ENCODE measurements at places on chromosomes 11 and 22.

DNA sequence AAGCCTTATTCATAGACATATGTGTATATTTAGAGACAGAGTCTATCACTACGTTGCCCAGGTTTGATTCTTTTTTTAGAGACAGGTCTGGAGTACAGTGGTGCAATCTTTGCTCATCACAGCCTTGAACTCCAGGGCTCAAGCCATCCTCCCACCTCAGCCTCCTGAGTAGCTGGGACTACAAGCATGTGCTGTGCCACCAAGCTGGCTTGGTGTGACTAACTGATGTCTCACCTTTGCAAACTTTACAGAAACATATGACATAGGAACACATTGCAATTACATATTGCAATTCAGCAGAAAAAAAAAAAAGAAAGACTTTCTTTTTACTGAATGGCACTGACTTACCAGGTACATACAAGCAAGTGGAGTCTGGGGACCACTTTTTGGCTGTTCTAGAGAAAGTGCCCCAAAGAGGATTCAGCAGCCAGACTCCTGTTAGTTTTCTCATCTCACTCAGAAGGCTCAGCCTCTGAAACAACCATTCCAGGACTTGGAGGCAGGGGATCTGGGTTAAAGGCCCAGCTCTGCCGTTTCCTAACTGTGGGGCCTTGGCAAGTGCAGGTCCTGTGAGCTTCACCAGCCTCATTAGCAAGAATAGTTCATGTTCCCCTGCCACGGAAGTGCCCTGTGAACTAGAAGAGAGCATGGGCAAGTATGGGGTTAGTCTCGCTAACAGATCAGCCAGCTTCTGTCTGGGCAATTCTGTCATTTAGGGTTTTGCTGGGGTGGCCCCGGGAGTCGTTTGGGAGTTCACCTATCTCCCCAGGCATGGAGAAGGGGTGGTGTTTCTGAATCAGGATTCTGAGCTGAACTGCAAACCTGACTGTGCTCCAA lies 11.3 kb upstream of the NFAM1 start:
- no peak for DNase-seq

- DNase-seq = no peak
Observed at GRCh38 chr22:47850644-47851151, 1088.2 kb downstream of the TBC1D22A start.

- no peak for DNase-seq
Observed at GRCh38 chr22:42700901-42701300, 19.8 kb downstream of the A4GALT start.

GRCh38 chr22:33476716-33477115 lies 418.5 kb upstream of the SYN3 start:
- no peak for DNase-seq

DNA sequence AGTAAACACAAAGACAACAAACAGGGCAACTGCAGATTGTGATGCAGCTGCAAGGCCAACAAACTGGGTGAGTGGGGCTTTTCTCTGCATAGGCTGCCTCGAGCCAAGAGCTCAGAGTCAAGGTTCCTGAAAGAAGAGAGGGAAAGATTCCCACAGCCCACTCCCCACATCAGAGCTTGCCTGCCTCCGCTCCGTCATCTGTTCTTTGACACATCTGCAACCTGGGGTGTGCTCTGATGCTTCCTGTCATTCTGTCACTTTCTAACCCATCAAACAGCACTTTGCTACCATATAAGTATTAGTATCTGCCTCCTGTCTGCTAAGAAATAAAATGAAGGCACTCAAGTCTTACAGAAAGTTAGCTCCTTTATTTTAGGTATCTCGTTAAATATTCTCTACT lies 46.9 kb downstream of the C22orf31 start:
- no peak for DNase-seq

DNA sequence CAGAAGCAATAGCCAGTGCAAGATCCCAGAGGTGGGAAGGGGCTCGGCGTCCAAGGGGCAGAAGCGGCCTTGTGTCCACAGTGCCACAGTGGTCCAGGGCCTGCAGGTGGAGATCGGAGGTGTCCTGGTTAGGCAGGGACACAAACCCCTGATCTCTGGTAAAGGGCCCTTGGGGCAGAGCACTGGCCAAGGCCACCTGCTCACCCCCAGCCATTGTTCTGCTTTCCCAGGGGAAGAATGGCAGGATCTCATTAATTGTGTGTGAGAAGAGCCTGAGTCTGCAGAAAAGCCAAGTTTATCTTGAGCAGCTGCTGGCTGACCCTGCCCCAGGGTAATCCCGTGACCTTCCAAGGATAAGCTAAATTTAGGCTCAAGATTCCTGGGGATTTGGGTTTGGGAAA lies 3.1 kb upstream of the CLDN5 start:
- DNase-seq = no peak

- DNase-seq = no peak
Observed at GRCh38 chr11:56876621-56877275, 112.0 kb upstream of the OR5AK2 start.

DNA sequence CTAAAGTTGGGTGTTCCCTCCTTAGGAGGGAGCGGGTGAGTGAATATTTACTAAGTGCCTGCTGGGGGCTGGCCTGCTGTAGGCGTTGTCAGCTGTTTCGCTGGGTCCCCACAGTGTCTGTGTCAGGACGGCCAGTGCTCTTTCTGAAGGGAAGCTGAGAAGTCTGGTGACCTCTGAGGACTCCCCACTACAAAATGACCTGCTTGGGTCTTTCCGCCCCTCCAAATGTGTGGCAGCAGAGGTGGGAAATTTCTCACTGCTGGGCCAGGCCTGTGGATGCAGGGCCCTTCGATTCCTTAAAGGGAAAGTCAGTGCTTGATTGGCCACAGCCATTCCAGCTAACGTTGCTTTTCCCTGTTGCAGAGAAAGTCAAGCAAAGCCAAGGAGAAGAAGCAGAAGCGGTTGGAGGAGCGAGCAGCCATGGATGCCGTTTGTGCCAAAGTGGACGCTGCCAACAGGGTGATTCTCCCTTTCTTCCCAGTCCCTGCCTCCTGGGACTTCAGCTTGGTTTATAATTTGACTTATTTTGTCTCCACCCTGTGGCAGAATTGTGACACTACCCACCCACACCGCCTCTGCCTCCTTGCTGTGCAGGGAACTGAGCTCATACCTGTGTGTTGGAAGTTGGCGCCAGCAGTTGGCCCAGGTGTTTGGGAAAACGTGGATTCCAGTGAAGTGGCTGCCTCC lies 6.8 kb downstream of the NAA40 start:
- peak; percentile 68 for DNase-seq

DNA sequence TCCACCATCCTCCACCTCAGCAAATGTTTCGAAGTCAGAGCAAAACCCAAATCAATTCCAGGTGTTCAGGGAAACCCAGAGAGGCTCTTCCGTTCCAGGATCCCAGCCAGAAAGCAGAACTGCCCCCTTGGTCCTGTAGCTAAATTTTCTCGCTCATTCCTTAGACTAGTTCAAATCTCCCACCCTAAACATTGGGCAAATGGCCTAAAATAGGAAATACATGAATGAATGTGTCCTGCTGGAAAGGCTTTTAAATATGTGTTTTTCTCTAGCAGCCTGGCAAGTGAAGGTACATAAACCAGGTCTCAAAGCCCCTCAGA lies 89.6 kb downstream of the ETS1 start:
- DNase-seq = no peak

DNA sequence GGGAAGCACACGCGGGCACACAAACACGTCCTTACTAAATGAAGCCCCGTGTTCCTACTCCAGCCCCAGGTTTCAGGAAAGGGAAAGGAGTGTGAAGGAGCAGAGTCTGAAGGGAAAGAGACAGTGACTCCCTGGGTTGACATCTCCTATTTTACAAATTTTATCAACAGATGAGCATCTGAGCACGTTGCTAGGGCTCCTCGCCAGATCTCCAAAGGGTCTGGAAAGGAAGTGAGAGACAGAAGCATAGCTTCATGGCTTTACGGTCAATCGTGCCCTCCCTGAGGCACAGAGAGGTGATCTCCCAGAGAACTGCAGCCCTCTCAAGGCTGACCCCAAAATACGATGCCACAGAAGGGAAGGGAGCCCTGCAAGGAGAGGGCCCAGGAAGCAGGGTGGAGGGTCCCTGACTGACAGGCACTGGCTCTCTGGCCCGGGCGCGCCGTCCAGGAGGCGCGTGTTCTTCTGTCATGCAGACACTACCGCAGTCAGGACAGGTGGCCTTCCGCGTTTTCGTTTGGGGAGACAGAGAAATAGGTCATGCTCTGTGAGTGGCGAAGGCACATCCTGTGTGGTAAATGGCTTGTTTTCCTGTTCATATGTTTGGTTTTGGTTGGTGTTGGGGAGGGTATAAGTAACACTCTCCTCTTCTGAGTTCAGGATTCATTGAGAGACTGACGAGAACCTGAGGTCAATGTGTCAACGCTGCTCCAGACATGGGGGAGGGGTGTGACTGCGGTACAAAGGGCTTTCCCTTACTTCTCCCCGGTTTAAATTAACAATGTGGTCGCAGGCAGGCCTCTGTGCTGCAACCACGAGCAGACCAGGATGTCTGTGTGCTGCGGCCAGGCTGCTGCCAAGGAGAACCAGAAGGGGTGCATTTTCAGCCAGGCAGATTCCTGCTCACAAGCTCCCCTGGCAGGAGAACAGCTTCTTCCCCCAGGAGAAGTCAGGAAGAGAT lies 813.3 kb downstream of the OPCML start:
- DNase-seq = no peak

DNA sequence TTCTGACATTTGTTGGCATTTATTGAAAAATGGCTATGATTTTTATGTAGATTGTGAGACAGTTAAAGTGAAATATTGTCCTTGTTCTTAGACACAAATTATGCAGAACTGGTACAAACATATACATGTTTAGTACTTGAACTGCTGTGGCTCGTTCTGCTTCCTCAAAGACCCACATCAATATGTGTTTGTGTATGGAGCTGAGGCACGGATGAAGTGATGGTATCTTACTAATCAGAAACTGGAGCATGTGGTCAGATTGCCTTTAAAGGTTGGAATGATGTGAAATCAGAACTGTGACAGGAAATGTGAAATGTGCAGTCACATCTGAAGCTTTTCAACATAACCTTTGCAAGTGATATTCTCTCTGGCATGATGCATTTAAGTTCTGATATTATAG lies 130.4 kb downstream of the NAV2 start:
- DNase-seq = no peak

DNA sequence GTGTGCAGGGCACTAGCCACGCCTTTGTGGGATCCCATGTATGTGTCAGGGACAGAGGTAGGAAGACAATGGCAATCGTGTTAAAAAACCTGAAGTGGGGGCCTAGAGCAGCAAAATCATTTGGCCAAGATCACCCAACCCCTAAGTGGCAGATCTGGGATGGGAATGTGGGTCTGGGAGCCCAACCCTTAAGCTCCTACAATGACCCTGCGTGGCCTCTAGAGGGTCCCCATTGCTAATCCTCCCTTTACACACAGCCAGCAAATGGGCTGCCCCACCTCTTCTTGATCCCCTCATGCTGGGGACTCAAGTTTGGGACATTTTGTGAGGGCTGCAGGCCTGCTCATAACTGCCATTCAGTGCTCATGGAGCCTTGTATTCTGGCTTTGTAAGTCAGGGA lies 73.2 kb upstream of the SUSD2 start:
- DNase-seq = peak; percentile 37

- no peak for DNase-seq
Observed at GRCh38 chr11:12525466-12526055, 148.2 kb downstream of the PARVA start.

DNA sequence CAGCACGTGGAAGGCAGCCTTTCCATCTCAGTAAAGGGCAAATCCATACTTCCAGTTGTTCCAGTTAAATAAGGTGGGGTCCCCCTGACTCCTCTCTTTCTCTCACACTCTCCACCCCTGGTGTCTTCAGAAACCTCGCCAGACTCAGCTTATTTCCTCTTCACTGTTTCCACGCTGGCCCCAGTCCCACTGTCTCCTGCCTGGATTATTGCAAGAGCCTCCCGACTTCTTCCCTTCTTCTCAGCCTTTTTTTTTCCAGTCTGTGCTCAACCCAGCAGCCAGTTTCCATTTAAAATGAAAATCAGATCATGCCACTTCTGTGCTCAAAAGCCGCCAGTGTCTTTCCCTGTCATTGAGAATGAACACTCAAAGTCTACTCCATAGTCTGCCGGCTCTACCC lies 131.4 kb downstream of the PKNOX2 start:
- DNase-seq = no peak

DNA sequence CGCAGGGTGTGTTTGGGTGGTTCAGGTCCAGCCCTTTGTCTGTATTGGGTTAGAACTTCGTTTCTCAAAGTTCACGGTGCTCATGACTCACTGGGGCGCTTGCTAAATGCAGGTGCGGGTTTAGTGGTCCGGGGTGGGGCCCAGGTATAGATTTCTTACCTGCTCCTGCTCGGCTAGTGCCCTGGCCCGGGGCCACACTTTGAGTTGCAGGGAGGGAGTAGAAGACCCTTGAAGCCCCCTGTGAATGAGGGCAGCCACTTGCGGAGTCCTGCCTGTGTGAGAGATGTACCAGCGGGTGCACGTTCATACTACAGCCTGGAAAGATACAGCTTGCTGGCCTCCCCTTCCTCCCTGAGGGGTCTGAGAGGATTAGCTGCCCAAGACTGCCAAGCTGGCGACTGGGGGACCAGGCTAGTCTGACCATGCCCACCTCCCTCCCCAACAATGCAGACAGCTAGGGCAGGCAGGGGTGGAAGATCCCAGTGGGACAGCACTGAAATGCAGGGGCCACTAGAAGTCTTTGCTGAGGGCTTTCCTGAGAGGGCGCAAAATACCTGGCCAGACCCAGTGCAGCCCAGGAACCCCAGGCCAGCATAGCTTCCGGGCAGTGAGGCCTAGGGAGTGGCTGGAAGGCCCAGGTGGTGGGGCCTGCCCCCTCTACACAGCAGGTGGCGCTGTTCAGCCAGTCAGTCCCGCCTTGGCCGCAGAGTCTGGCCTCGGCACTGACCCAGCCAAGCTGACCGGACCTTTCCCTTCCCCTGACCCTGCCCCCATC lies 5.1 kb upstream of the MYRF start:
- peak; percentile 88 for DNase-seq

DNA sequence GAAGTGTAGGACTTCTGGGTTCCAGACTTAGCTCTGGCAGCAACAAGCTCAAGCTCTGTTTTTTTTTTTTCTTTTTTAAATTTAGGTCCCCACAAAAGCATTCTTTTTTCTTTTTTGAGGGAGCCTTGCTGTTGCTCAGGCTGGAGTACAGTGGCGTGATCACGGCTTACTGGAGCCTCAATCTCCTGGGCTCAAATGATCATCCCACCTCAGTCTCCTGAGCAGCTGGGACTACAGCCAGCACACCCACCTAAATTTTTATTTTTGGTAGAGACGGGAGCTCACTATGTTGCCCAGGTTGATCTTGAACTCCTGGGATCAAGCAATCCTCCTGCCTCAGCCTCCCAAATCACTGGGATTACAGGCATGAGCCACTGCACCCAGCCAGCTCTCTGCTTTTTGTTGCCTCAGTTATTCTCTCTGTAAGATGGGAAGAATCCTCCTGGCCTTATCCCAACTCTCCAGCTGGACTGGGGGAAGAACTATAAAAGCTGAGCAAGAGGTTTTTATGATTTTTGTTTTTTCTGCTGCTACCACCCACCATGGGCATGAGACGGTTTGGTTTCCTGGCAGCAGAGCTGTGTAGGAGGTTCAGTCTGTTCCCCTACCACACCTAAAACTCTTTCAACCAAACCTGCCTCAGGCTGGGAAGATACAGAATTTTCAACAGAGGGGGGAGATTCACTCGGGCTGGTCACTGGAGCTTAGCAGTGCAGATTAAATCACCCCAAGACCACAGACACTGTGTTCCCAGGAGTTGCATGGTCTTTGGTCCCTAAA lies 11.6 kb upstream of the MTFP1 start:
- no peak for DNase-seq
